Cortex of kidney (tissue), 1 donor: ENCODE measurements at places on chromosomes 7 and 10.

GRCh38 chr10:59557642-59558041, 152.0 kb downstream of the SLC16A9 start:
- DNase-seq = no peak

GRCh38 chr10:71795248-71795647, 21.9 kb upstream of the VSIR start:
- DNase-seq = no peak

- no peak for DNase-seq
These were observed 57.1 kb upstream of the RHOBTB1 start for GRCh38 chr10:61000769-61001730.

GRCh38 chr10:65291286-65291685, 1634.5 kb upstream of the LRRTM3 start:
- DNase-seq = no peak

- DNase-seq = no peak
These were observed 12.7 kb downstream of the STEAP2 start for GRCh38 chr7:90224195-90224594.

DNA sequence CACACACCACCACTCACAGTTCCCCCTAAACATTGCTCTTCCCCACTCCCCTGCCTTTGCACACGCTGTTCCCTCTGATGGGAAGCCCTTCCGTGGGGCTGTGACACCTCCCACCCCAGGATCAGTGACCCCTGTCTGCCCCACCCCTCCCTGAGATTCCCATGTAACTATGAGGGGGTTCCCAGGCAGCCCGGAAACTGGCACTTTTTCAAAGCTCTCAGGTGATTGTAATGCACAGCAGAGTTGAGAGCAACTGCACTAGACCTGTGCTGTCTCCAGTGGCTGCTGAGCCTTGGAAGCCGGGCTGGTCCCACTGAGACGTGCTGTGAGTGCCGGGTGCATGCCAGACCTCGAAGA, 29.8 kb downstream of the GPRIN2 start:
- DNase-seq = no peak

- DNase-seq = no peak
These were observed 182.6 kb downstream of the ADAM12 start for GRCh38 chr10:126205486-126206205.

DNA sequence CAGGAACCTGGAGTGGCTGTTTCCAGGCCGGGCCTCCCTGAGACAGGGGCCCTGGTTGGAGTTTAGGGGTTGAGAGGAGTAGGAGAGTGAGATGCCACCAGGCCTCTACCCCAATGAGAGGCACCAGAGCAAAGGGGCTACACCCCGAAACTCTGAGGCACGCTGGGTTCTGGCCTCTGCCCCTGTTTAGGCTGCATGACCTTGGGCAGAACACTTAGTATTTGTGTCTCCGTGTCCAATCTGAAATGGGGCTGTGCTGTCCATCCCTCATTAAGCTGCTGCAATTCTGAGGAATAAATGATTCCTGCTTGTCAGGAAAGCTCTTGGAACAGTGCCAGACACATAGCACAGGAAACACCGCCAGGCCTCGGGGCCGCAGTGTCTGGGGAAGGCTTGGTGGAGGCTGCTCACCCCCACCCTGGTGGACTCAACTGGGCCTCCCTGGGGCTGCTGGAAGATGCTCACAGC, 40.5 kb upstream of the SAMD8 start:
- no peak for DNase-seq

DNA sequence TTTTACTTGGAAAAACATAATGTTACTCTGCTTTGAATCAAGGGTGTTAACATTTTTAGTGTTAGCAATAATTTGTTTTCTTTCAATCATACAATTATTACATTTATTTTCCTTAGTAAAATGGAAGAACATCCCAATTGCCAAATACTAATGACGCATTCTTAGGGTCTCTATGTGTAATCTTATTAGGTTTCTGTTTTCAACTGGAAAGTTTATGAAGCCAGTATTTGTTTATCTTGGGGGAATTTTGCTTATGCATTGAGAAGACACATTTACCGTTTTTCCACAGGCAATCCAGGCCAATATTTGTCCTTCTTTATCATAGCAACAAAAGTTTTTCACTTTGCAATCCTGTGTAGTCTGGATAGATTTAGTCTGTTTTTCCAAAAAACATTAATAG, 134.5 kb downstream of the CPED1 start:
- no peak for DNase-seq

DNA sequence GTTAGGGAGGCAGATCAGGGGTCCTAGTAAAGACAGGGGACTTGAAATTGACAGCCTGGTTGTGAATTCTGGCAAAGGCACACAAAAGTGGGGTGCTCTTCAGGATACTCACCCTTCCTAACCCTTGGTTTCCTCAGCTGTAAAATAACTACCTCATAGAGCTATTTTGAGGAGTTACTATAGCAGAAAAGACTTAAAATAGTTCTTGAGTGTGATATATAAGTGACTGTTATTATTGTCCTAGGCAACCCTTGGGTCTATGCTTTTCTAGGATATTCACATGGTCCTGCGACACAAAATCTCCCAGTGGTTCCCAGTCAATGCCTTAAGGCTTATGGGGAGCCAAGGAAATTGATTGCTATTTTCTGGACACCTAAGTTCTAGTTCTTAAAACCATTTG, 98.1 kb upstream of the NAMPT start:
- DNase-seq = no peak

- DNase-seq = no peak
These were observed 113.0 kb downstream of the ADCY1 start for GRCh38 chr7:45687185-45687560.

DNA sequence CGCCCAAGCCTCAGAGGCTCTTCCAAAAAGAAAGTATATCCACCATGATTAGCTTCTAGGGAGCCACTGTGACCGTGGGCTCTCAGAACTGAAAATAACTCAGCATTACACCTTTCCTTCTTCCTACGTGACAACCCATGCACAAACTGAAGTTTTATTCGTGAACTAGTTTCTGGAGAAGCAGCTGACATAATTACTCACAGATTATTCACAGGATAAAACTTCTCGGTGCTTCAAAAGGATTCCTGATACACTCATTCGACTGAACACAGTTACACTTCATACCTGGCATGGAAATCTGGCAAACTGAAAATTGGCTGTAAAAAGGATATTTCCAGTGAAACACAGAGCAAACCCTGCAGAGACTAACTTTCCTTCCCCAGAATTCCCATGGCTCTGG, 139.2 kb upstream of the PTER start:
- DNase-seq = no peak

GRCh38 chr10:61819208-61819607, 82.3 kb upstream of the ARID5B start:
- DNase-seq = no peak

GRCh38 chr7:27784399-27785053, 44.6 kb downstream of the TAX1BP1 start:
- no peak for DNase-seq

GRCh38 chr10:17425584-17426262, 28.7 kb downstream of the ST8SIA6 start:
- DNase-seq = no peak

GRCh38 chr7:150513758-150514157, 914 bp upstream of the GIMAP7 start:
- no peak for DNase-seq

- DNase-seq = no peak
These were observed 15.6 kb downstream of the ZRANB1 start for GRCh38 chr10:124957404-124957947.

DNA sequence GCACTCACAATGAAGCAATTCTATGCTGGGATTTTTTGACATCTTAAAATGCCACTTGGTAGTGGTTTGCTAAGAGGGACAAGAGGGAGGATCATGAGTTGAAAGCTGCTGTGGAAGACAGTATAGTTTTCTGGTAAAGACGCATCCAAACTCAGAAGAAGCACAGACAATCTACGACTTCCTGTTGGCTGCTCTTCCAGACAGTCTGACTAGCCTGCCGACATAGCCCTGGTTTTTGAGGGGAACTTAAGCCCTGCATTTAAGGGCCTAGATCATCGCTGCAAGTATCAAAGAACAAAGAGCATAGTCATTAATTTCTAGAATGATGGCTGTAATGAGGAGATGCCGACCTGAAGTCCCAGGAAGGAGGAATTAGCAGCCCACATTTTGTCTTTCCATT, 99.9 kb upstream of the IKZF1 start:
- no peak for DNase-seq

- DNase-seq = no peak
These were observed 5.0 kb downstream of the NRF1 start for GRCh38 chr7:129616530-129616929.

- no peak for DNase-seq
These were observed 120.1 kb downstream of the ELAPOR2 start for GRCh38 chr7:86939197-86939814.

DNA sequence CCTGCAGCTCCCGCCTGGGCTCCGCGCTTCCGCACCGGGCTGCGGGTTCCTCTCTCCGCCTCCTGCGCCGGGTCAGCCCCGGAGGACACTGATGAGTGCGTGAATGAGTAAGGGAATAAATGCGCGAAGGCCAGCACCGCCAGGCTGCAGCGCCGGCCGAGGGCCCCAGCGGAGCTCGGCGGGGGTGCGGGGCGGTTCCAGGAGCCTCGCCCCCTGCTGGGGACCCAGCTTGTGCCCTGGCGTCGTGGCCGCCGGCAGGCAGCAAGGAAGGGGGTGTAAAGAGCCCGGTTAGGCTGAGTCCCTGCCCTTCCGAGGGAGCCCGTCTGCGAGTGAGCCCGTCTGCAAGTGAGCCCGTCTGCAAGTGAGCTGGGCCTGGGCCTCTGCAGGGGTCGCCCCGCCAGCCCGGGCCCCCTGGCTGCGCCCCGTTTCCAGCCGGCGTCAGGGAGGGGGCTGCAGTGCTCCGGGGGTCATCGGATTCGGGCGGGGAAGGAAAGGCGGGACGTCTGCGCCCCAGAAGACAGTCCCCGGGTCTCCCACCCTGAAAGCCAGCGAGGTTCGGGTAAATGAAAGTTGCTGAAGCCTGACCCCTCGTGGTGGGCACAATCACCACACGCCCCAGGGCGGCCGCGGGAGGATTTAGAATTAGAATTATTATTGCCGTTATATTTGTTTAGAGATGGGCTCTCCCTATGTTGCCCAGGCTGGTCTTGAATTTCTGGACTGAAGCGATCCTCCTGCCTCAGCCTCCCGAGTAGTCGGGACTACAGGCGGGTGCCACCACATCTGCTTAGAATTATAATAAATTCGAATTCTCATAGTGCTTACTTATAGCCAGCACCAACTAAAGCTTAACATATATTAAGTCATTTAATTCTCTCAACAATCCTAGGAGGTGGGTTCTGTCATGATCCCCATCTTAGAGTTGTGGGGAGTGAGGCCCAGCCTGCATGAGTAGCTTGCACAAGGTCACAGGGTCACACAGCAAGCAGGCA, 8.6 kb upstream of the CRYGN start:
- DNase-seq = no peak

GRCh38 chr10:78688901-78689583, 379.7 kb upstream of the ZMIZ1 start:
- DNase-seq = no peak

DNA sequence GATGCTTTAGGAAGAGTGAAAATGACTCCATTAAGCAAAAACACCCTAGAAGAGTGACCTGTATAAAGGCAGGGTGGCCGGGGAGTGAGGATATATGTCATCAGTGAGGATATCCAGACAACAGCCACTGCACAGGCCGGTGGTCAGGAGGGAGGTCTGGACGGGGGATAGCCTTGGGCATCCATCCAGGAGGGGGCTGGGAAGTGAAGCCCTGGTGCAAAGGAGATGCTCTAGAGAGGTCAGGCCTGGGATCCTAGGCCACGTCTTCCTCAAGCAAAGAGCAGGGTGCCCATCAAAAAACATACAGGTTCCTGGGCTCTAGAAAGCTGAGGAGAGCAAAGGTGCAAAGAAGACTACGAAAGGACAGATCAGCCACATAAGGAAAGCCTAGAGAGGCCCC, 25.6 kb downstream of the FAM171A1 start:
- no peak for DNase-seq

DNA sequence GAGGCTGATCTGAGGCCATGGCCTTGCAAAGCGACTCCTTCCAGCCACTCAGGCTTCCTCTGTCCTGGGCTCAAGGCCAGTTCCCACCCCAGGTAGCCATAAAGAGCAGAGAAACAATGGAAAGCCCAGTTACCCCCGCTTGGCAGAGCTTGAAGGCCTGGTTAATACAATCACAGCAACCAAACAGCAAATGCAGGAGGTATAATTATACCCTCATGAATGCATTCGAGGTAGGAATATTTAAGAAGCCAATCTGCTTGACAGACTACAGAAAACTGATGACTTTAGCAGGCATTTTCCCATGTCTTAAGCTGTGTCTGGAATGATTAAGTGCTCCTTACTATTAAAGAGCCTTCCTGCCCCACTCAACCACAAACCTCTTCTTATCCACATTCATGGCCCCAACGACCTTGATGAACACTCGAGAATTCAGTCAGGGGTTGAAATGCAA, 114.1 kb upstream of the MACROH2A2 start:
- no peak for DNase-seq

DNA sequence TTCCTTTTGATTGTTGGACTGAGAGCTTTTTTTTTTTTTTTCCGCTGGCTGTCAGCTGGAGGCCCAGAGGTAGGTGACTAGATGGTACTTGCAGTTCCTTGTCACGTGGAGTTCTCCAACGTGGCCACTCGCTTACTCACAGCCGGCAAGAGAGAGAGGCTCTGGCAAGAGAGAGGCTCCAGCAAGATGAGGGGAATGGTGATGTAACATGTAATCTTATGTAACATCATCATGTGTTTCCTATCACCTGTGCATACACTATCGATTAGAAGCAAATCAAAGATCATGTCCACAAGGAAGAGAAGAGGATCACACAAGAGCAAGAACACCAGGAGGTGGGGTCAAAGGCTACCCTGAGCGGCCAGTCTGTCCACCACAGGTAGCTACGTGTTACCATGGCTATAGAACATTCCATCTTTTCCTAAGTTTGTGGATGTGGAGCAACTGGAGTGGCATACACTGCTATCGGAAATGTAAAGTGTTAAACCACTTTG, 4.0 kb upstream of the BORCS7 start:
- DNase-seq = no peak

GRCh38 chr7:51308696-51309095, 7.9 kb downstream of the COBL start:
- no peak for DNase-seq

- no peak for DNase-seq
These were observed 130.5 kb upstream of the C1QL3 start for GRCh38 chr10:16652154-16652553.

- DNase-seq = no peak
These were observed 2.0 kb upstream of the MTG1 start for GRCh38 chr10:133391761-133392518.

DNA sequence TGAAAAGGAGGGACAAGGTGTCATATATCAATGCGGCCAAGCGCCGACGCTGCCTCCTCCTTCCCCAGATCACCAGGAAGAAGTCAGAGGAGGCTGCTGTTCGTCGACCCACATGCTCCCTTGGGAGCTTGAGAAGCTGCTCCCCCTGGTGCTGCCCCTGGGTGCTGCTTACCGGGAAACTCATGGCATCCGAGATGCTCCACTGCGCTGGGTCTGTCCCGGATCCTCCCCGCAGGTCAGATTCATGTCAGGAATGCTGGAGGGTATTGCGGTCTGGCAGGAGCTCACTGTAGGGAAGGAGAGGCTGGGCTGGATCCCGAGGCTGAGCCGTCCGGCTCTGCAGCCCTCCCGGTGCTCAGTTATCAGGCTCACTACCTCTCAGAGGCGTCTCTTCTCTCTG, 123.7 kb upstream of the FAM20C start:
- DNase-seq = no peak
